CD4-positive, CD25-positive, alpha-beta regulatory T cell (primary cell): ENCODE measurements at places on chromosomes 16 and 17.

DNA sequence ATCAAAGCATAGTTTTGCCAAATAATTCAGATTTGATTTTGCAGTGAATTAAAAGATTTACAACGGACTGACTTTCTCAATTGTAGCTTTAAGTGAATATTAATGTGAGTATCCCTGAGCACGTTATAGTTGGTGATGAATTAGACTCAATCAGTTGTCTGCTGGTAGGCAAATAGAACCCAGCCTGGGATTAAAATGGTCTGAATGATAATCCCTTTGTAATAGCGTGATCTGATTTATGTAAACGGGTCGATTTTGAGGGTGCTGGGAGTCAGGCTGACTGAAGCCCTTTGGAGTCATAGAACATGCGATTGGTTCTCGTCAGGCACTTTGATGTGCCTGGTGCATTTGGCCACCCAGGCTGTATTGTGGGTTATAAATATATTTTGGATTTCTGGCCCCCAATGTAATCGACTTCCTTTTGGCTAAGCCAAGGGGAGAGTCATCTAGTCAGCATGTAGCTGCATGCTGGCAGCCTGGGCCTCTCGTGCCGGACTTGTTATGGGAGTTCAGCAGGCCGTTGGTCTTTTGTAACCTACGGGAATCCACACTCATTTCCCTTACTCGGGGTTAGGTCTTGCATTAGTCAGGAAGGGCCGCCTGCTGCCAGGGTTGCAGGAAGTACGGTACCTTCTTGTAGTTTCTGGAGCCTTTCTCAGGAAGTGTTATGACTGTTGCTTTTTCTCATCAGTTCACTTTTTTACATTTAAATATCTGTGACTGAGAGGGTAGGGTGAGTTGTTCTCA lies 5.4 kb downstream of the PGS1 start:
- H3K27ac ChIP-seq, result peak overlapping the region; percentile 86
- H3K27me3 ChIP-seq, result no peaks in the 10 kb centered on the region
- peaks cover 95% of the 10 kb centered on the region for H3K4me1 ChIP-seq
- no peaks in the 10 kb centered on the region for H3K36me3 ChIP-seq
- peak overlapping the region; percentile 47 for H3K4me3 ChIP-seq

GRCh38 chr16:4085405-4085970 lies 30.8 kb downstream of the ADCY9 start:
- no peak for DNase-seq
- no peaks in the 10 kb centered on the region for H3K36me3 ChIP-seq

DNA sequence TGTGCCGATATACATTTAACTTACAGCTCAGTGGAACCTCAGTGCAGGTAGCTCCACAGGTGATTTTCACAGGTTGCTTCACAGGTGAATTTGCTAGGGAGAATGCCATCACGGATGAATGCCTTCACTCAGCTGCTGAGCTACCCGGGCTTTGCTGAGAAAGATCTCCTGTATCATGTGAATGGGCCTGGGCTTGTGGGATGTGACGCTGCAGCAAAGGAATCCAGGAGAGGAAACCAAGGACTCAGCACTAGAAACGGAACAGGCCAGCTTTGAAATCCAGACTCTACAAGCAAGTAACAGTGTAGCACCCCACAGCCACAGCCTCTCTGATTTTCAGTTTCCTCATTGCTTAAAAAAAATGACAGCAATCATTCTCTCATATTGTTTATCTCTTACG lies 271.4 kb upstream of the MAF start:
- no peak overlapping the region for H3K27ac ChIP-seq
- no peak for DNase-seq
- H3K27me3 ChIP-seq, result no peaks in the 10 kb centered on the region

DNA sequence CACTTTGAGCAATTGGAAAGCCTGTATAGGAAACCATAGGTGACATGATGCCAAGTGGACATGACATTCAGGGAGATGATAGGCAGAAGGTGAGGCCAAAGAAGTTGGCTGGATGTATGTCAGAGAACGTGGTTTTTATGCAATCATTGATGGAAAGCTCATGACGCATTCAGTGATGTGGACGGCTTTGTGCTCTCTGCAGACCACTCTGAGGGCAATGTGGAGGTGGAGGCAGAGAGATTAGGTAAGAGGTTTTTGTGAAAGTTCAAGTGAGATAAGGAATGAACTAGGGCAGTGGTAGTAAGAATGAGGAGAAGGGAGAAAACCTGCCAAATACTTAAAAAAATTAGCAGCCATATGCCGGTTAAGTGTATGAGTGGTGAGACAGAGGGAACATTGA lies 99.0 kb downstream of the PRKCA start:
- H3K4me3 ChIP-seq, result no peak overlapping the region
- DNase-seq, result no peak
- no peaks in the 10 kb centered on the region for H3K36me3 ChIP-seq
- no peak overlapping the region for H3K27ac ChIP-seq

- DNase-seq, result no peak
- H3K4me1 ChIP-seq, result no peaks in the 10 kb centered on the region
- H3K27me3 ChIP-seq, result no peaks in the 10 kb centered on the region
- no peaks in the 10 kb centered on the region for H3K36me3 ChIP-seq
Observed at GRCh38 chr17:29215717-29216116, 30.9 kb upstream of the CRYBA1 start.

GRCh38 chr17:73262676-73263642 lies 1.3 kb upstream of the CPSF4L start:
- H3K4me1 ChIP-seq, result no peaks in the 10 kb centered on the region
- no peaks in the 10 kb centered on the region for H3K27me3 ChIP-seq
- no peak overlapping the region for H3K4me3 ChIP-seq
- DNase-seq, result no peak
- H3K27ac ChIP-seq, result no peak overlapping the region

DNA sequence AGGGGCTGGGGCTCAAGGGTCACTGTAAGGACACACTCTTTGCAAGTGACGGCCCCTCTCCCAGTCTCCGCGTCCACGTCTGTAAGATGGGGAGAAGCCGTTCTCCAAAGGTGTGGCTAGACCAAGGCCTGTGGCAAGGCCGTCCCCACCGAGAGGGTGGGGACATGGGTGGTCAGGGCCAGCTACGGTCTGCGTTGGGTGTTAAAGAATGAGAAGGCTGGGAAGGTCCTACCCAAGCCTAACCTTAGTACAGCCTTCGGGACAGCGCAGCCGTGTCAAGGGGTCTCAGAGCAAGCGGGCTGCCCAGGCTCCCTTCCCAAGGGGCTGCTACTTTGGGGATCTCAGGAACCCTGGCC lies 1.9 kb downstream of the C1QTNF8 start:
- no peak overlapping the region for H3K27ac ChIP-seq
- no peak for DNase-seq
- H3K27me3 ChIP-seq, result no peaks in the 10 kb centered on the region
- no peaks in the 10 kb centered on the region for H3K4me1 ChIP-seq
- no peak overlapping the region for H3K4me3 ChIP-seq

DNA sequence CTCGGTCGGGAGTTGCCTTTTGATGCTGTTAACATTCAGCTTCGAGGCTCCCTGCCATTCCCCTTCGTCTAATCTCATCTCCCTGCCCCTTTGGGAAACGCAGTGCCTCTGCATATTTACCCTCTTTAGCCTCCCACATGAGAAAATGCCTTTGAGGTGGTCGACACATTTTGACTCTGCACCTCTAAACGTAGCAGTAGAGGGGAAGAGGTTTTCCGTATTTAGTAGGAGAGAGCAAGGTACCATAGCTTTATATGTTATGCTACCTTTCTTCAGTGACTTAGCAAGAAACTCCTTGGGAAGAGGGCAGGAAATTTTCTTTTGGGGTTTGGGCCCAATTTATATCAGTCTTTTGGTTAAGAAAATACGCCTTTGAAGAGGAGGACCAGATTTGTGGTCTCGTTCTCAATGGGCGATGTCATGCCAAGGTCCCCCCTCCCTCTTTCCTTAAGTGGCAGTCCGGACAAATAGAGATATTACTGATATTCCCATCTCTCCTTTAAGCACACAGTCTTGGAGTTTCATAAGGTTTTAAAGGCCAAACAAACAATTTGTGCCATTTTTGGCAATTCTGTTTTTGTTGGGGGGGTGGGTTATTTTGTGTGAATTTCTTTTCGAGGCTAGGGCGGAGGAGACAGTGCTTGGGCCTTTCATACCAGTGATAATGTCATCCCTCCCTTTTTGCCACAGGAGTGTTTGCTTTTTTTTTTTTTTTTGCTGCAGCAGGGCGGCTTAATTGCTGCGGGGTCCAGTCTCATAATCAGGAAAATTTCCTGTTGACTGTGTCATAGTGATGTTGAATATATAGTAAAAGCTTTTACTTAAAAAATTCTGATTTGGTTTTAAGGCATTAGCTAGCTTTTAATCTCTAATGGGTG lies 1.5 kb downstream of the PAFAH1B1 start:
- peak overlapping the region; percentile 98 for H3K4me3 ChIP-seq
- H3K36me3 ChIP-seq, result no peaks in the 10 kb centered on the region
- peak; percentile 23 for DNase-seq
- peak overlapping the region; percentile 98 for H3K27ac ChIP-seq
- H3K4me1 ChIP-seq, result peaks cover 54% of the 10 kb centered on the region

DNA sequence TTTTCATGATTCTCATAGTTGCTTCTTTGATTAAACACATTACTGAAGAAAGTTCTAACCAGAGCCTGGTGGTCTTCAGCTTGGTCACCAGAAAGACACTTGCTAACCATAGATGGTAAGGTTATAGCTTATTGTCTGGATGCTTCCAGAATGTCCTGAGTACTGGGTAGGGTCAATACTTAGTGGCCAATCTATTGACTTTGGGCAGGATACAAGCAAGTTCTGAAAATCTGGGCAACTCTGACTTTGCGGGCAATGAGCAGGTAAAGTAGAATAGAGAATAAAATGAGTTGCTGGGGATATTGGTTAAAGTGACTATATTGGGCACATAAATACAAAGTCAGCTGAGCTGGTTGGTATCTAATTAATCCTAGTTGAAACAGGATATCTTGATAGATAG lies 63.0 kb downstream of the ABCA8 start:
- H3K27ac ChIP-seq, result no peak overlapping the region
- H3K4me3 ChIP-seq, result no peak overlapping the region
- H3K4me1 ChIP-seq, result no peaks in the 10 kb centered on the region
- H3K27me3 ChIP-seq, result peaks cover 3% of the 10 kb centered on the region
- DNase-seq, result no peak

GRCh38 chr16:17333229-17333628 lies 137.5 kb downstream of the XYLT1 start:
- DNase-seq, result no peak
- no peaks in the 10 kb centered on the region for H3K27me3 ChIP-seq
- H3K4me3 ChIP-seq, result no peak overlapping the region
- H3K36me3 ChIP-seq, result peaks cover 2% of the 10 kb centered on the region
- H3K27ac ChIP-seq, result no peak overlapping the region
- H3K4me1 ChIP-seq, result no peaks in the 10 kb centered on the region

GRCh38 chr17:60527701-60528100 lies 1.7 kb upstream of the APPBP2 start:
- H3K36me3 ChIP-seq, result peaks cover 3% of the 10 kb centered on the region
- peaks cover 33% of the 10 kb centered on the region for H3K4me1 ChIP-seq
- H3K27me3 ChIP-seq, result no peaks in the 10 kb centered on the region

DNA sequence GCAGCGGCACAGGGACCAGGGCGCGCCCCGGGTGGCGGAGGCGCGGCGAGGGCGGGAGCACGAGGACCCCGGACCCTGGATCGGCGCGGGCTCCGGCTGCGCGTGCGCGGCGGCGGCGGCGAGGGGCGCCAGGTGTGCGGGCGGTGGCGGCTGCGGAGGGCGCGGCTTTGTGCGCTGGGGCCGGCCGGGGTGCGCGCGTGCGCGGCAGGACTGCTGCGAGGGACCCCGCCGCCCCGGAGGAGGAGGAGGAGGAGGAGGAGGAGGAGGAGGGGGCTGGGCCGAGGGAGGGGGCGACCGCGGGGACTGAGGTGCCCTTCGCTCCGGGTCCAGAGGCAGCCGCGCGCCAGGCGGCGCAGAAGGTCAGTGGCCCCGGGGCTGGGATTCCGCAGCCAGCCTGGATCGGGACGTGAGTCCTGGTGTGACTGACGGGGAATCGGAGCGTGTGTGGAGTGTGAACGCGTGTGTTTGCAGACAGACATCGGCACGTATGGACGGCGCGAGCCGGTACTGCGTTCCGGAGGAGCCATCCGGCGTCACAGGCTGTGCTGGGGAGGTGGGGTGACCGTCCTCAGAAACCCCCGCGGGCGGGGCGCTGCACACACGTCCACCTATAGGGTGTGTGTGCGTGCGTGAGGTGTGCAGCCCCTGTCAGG lies 19.5 kb upstream of the RAP1GAP2 start:
- no peaks in the 10 kb centered on the region for H3K36me3 ChIP-seq
- no peak overlapping the region for H3K4me3 ChIP-seq
- H3K4me1 ChIP-seq, result peaks cover 12% of the 10 kb centered on the region
- DNase-seq, result no peak
- H3K27me3 ChIP-seq, result peaks cover 8% of the 10 kb centered on the region
- H3K27ac ChIP-seq, result no peak overlapping the region

- no peaks in the 10 kb centered on the region for H3K36me3 ChIP-seq
- no peak overlapping the region for H3K4me3 ChIP-seq
- no peaks in the 10 kb centered on the region for H3K4me1 ChIP-seq
- H3K27me3 ChIP-seq, result no peaks in the 10 kb centered on the region
Observed at GRCh38 chr16:51952500-51952899, 594.4 kb downstream of the TOX3 start.

- H3K27me3 ChIP-seq, result no peaks in the 10 kb centered on the region
- DNase-seq, result peak; percentile 30
- no peaks in the 10 kb centered on the region for H3K36me3 ChIP-seq
- H3K27ac ChIP-seq, result peak overlapping the region; percentile 63
- H3K4me1 ChIP-seq, result peaks cover 80% of the 10 kb centered on the region
Observed at GRCh38 chr16:8959921-8960787, 3.6 kb downstream of the USP7 start.

- no peak overlapping the region for H3K27ac ChIP-seq
- H3K36me3 ChIP-seq, result no peaks in the 10 kb centered on the region
- DNase-seq, result no peak
- H3K4me1 ChIP-seq, result no peaks in the 10 kb centered on the region
- H3K27me3 ChIP-seq, result no peaks in the 10 kb centered on the region
Observed at GRCh38 chr16:27819881-27820610, 243.5 kb downstream of the GSG1L start.

DNA sequence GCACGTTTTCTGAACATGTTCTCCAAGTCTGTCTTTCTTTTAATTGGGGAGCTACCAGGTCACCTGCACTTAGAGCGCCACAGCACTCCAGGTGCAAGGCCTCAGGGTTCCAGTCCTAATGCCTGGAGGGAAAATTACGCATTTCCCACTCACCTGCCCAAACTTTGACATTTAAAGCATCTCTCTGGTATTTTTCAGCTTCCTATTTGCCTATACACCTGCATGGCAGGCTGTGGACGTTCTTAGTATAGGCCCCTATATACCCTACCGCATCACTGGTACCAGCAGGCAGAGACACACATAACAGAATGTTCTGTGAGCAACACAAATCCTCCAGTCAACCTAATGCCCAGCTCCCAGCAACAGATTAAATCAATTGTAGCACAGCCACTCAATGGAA lies 213.3 kb downstream of the MRTFB start:
- H3K27me3 ChIP-seq, result no peaks in the 10 kb centered on the region
- H3K36me3 ChIP-seq, result no peaks in the 10 kb centered on the region
- DNase-seq, result no peak

GRCh38 chr17:34110315-34110714 lies 144.8 kb upstream of the CCL2 start:
- DNase-seq, result no peak
- no peaks in the 10 kb centered on the region for H3K4me1 ChIP-seq
- no peak overlapping the region for H3K27ac ChIP-seq
- H3K36me3 ChIP-seq, result no peaks in the 10 kb centered on the region
